ENCODE measurements at places on chromosomes 5 and 9. TPM values are rescaled to one million over a fixed set of nuclear protein-coding genes. Genes with fewer than 3 reads are reported as not detected.

HIGD2A gene
- 22.8 TPM for total RNA-seq

PDE8B gene
- total RNA-seq = not detected

TAF11L5 gene
- not detected for total RNA-seq

FRMD3 gene
- 0.44 TPM for total RNA-seq

GLIPR2 gene
- total RNA-seq = 62.5 TPM

SLC1A1 gene
- total RNA-seq = 7.7 TPM

JAKMIP2 gene
- 0.50 TPM for total RNA-seq

CCL28 gene
- total RNA-seq = 2.9 TPM

TGFBI gene
- 1,490 TPM for total RNA-seq

PCDHB11 gene
- total RNA-seq = not detected

ACSL6 gene
- total RNA-seq = not detected

PCDHGA10 gene
- total RNA-seq = 14.7 TPM

ZDHHC11 gene
- 2.8 TPM for total RNA-seq

LAMC3 gene
- 0.33 TPM for total RNA-seq

NR2F1-AS1 gene
- total RNA-seq = 31.4 TPM

SLC22A5 gene
- total RNA-seq = 3.6 TPM

CYLC2 gene
- not detected for total RNA-seq

PCAT7 gene
- not detected for total RNA-seq

HTR4 gene
- total RNA-seq = not detected

FBLL1 gene
- 0.44 TPM for total RNA-seq

SHROOM1 gene
- total RNA-seq = 8.6 TPM

SEMA5A gene
- 12.5 TPM for total RNA-seq

NIPAL4 gene
- not detected for total RNA-seq

CERCAM gene
- 179 TPM for total RNA-seq

G3BP1 gene
- total RNA-seq = 151 TPM

MARCHF11 gene
- total RNA-seq = not detected

All from smooth muscle cell of trachea (primary cell).